Activated CD8-positive, alpha-beta memory T cell treated with anti-CD3 and anti-CD28 coated beads, Interleukin-2, amount 10 ng/mL, durations not matched to agents 7 days and 5 days (primary cell): ENCODE measurements at places on chromosomes 5 and 9.

GRCh38 chr9:126521089-126521488 is 92.6 kb upstream of the LMX1B start:
- H3K4me1 ChIP-seq: peaks cover 63% of the 10 kb centered on the region
- H3K4me3 ChIP-seq: no peak overlapping the region
- no peak overlapping the region for H3K27ac ChIP-seq
- DNase-seq: no peak

- no peaks in the 10 kb centered on the region for H3K27me3 ChIP-seq
- H3K4me3 ChIP-seq: peak overlapping the region; percentile 64
- H3K27ac ChIP-seq: peak overlapping the region; percentile 92
- peaks cover 50% of the 10 kb centered on the region for H3K36me3 ChIP-seq
- DNase-seq: peak; percentile 93
Observed at GRCh38 chr5:55062039-55062779, 38.2 kb downstream of the GZMK start.

- no peak for DNase-seq
- no peaks in the 10 kb centered on the region for H3K4me1 ChIP-seq
- no peak overlapping the region for H3K4me3 ChIP-seq
- no peaks in the 10 kb centered on the region for H3K27me3 ChIP-seq
- no peak overlapping the region for H3K27ac ChIP-seq
Observed at GRCh38 chr5:17436350-17436749, 61.7 kb upstream of the TAF11L2 start.

GRCh38 chr9:71483436-71483835 is 284.9 kb downstream of the CEMIP2 start:
- DNase-seq: no peak
- no peak overlapping the region for H3K4me3 ChIP-seq
- peaks cover 4% of the 10 kb centered on the region for H3K27me3 ChIP-seq
- no peak overlapping the region for H3K27ac ChIP-seq
- H3K36me3 ChIP-seq: no peaks in the 10 kb centered on the region
- no peaks in the 10 kb centered on the region for H3K4me1 ChIP-seq

- peaks cover 3% of the 10 kb centered on the region for H3K27me3 ChIP-seq
- no peaks in the 10 kb centered on the region for H3K36me3 ChIP-seq
- peak; percentile 46 for DNase-seq
Observed at GRCh38 chr5:152349683-152350526, 55.2 kb downstream of the NMUR2 start.

DNA sequence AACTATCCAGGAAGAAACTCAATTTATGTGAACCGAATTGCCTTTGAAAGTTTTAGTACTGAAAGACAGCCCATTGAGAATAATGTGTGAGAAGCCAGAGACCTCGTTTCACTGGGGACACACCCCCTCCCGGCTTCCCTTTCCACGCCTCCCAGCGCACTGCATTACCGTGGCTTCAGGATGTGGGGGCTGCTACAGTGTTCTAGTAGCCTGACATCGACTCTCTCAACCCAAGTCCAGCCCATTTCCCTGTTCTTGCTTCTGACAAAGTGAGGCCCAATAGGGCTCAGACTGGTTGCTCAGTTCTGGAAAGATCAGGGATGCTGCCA is 3.5 kb downstream of the PAX5 start:
- no peak overlapping the region for H3K4me3 ChIP-seq
- DNase-seq: no peak
- H3K36me3 ChIP-seq: no peaks in the 10 kb centered on the region
- peaks cover 95% of the 10 kb centered on the region for H3K27me3 ChIP-seq
- no peak overlapping the region for H3K27ac ChIP-seq

- H3K4me1 ChIP-seq: no peaks in the 10 kb centered on the region
- H3K4me3 ChIP-seq: no peak overlapping the region
Observed at GRCh38 chr5:854966-855743, 4.4 kb upstream of the ZDHHC11 start.

DNA sequence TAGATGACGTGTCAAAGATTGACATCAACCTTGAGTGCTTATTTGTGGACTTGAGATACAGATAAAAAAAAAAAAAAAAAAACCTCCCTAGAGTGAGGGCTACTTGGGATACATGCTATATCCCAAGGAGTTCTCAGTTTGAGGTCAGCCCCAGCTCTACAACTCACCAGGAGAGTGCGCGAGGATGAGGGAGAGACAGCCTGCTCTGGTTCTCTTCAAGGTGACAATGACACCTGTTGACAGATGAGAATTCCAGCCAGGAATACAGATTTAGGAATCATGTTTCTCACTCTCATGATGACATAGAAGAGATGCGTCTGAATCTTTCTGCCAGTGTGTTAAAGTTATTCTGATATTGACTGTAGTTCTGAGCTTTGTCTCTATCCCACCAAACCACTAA is 24.9 kb upstream of the ARHGAP26 start:
- H3K36me3 ChIP-seq: no peaks in the 10 kb centered on the region
- DNase-seq: no peak

- peaks cover 5% of the 10 kb centered on the region for H3K27me3 ChIP-seq
- no peaks in the 10 kb centered on the region for H3K4me1 ChIP-seq
- DNase-seq: no peak
- H3K27ac ChIP-seq: no peak overlapping the region
- no peaks in the 10 kb centered on the region for H3K36me3 ChIP-seq
- no peak overlapping the region for H3K4me3 ChIP-seq
Observed at GRCh38 chr5:35457912-35458823, 159.5 kb upstream of the SPEF2 start.

DNA sequence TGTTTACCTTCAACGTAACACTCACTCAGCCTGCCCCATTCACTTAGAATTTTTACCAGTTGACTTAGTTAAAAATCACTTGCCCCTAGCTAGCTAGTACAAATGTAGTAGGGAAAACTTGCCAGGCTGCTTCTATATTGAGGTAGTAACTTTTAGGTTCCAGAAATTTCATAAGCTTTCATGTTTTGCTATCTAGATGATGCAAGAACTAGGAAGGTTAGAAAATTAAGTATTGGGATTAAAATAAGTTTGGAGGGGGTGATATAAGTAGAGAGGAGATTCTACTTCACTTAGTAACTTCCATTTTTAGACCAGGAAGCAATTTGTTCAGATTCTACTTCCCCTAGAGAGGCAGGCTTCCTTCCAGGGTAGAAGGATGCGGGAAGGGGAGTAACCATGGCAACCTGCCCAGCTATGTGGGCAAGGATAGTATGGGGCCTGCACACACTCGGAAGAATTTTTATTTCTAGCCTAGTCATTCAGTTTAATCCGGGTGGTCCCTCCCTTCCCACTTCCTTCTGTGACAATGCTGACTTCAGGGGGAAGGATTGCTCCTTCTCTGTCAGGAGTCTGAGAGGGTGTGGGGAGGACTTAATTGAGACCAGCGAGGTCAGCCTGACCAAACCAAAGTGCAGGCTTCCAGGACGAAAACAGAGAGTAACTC is 4.2 kb downstream of the DAB2 start:
- no peaks in the 10 kb centered on the region for H3K36me3 ChIP-seq
- peaks cover 44% of the 10 kb centered on the region for H3K27me3 ChIP-seq
- H3K4me3 ChIP-seq: no peak overlapping the region
- no peak for DNase-seq
- peaks cover 10% of the 10 kb centered on the region for H3K4me1 ChIP-seq

DNA sequence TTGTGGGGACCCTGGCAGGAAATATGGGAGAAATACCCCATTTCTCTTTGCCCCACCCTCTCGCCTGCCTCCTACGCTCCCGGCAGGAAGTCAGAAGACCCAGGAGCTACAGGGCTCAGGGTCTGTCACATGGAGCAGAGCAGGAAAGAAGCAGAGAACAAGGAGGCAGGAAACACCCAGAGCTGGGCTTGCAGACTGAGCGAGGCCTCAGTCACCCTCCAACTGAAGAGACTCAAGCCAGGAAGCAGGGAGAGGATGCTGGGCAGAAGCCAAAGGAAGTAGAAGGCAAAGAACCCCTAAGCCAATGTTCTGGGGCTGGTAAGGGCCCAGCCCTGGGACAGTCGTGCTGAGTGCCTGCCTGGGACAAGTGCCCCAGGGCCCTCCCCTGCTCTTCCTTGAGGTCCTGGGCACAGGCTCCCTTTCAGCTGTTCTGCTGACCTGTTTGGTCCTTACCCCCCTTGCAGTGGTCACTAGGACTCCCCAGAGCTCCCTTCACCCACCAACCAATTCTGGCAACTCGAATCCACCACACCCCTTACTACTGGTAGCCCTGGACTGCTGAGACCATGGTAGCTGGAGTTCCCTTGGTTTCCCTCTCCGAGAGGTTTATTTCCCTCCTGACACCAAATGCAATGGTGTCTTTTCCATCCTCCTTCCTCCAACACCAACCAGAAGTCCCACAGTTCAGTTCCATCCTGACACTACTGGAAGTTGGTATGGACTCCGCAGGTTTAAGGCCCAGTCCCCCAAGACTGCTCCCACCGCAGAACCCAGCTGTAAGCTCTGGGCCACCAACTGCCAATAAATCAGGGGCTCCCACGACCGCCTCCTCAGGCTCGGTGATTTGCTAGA is 157.5 kb downstream of the COL23A1 start:
- DNase-seq: peak; percentile 26
- no peaks in the 10 kb centered on the region for H3K27me3 ChIP-seq
- H3K4me3 ChIP-seq: no peak overlapping the region

- no peak overlapping the region for H3K27ac ChIP-seq
- H3K4me1 ChIP-seq: peaks cover 2% of the 10 kb centered on the region
- no peaks in the 10 kb centered on the region for H3K36me3 ChIP-seq
- DNase-seq: no peak
- H3K4me3 ChIP-seq: no peak overlapping the region
- peaks cover 8% of the 10 kb centered on the region for H3K27me3 ChIP-seq
Observed at GRCh38 chr5:1097381-1097987, 14.4 kb downstream of the SLC12A7 start.

- DNase-seq: no peak
- no peaks in the 10 kb centered on the region for H3K27me3 ChIP-seq
- no peak overlapping the region for H3K4me3 ChIP-seq
Observed at GRCh38 chr9:77876590-77876989, 155.0 kb downstream of the GNAQ start.

DNA sequence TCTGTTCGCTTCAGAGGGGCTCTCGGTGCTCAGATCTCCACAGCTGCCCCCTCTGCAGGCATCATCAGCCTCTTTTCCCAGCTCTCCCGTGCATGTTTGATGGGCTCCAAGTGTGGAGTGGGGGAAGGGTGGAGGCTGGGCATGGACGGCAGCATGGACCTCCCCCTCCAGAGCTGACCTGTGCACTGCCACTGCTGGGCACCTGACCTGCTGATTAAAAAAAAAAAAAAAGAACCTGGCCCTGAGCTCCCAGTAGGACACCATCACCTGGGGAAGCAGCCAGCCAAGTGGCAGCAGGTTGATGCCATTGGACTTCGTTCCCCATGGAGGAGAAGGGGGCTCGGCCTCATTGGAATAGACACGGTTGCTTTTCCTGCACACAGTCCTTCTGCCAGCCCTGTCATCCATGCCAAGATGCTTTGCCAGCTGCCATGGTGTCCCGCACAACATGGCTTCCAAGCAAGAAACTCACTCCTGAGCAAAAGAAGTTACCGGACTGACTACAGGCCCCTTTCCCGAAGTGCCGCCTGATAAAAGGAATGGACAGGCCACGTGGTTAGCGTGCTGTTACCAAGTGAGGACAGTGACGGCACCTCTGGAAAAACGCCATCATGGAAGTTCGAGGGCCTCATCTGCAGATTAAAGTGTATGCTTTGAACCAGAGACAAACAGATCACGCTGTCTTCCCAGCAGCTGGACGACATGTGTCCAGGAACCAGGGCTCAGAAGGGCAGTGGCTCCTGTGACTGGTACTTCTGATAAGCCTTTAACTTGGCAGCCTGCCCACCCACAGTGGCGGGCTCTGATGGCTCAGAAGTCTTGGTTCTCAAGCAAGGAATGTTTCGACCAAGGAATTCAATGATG is 14.7 kb upstream of the BRD3OS start:
- peaks cover 6% of the 10 kb centered on the region for H3K36me3 ChIP-seq
- H3K4me1 ChIP-seq: no peaks in the 10 kb centered on the region
- DNase-seq: no peak
- no peak overlapping the region for H3K4me3 ChIP-seq
- H3K27ac ChIP-seq: no peak overlapping the region

- DNase-seq: no peak
- H3K27me3 ChIP-seq: peaks cover 74% of the 10 kb centered on the region
- H3K27ac ChIP-seq: no peak overlapping the region
- H3K36me3 ChIP-seq: peaks cover 1% of the 10 kb centered on the region
Observed at GRCh38 chr5:81395262-81395661, 1.3 kb upstream of the ACOT12 start.

DNA sequence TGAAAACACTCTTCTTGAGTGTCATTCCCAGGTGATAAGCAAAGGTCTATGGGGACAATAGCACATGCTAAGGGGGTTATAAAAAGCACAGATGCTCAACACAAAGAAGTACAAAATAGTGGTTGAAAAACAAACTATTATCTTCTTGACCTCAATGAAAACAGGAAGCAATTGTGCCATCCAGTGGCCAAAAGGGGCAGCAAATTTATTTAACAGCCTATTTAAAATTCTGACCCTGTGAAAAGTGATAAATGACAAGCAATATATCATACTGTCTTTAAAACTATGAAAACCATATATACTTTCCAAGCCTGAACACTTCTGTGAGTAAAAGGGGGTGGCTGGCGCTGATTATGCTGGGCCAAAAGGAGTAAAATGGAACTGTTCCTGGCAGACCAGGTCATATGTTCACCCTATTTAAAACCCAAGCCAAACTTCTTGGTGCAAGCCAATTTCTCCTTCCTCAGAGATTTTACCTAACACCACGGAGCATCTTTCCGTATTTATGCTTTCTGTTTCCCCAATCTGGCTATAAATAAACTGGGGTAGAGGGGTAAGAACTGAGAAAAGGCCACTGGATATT is 29.7 kb downstream of the TEX10 start:
- peak; percentile 53 for DNase-seq
- peaks cover 34% of the 10 kb centered on the region for H3K36me3 ChIP-seq
- H3K27ac ChIP-seq: no peak overlapping the region
- H3K4me3 ChIP-seq: no peak overlapping the region
- no peaks in the 10 kb centered on the region for H3K27me3 ChIP-seq

DNA sequence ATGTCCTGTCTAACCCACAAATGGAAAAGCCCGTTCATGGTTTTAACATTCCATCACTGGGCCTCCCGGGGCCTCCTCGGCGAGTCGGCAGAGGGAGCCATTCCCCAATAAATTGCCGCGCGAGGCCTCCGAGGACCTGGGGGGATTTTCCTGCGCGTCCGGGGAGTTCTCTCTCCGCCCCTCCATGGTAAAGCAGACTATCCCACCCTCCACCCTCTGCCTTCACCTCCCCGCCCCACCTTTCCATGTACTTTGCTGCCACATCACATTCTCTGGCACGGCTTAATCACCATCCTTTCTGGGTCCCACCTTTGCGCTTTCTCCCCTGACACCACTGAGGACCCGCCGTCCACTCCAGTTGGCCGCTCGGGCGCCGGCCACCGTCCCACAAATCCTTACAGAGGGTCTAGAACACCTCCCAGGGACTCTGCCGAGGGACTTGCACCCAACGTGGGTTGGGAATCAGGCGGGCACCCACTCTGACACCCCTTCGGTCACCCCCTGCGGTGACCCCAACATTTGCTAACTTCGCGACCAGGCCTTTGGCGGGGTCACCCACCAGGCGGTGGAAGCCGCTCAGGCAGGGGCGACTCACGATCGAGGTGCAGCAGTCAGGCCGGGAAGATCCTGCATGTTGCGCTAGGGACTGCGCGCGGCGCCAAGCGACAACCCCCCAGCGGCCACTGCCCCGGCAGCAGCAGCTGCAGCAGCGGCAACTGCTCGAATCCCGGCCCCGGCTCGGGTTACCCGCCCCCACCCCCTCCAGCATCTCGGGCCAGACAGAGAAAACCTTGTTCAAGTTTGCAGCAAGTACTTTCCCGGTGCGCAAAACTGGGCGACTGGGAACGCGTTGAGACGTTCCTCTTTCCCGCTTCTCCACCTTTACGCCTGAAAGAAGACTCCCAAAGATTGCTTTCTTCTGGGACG is at the start of gene MEGF10:
Gene MEGF10 (plus strand): TSS at position 778 of the 927 bp plus-strand sequence. CDS start 40,513 bp downstream, outside the sequence.
- no peaks in the 10 kb centered on the region for H3K4me1 ChIP-seq
- no peak for DNase-seq
- no peak within 1 kb of the TSS for H3K4me3 ChIP-seq

GRCh38 chr5:24444414-24444813 is 200.4 kb downstream of the CDH10 start:
- no peak for DNase-seq
- H3K4me1 ChIP-seq: no peaks in the 10 kb centered on the region
- no peaks in the 10 kb centered on the region for H3K27me3 ChIP-seq
- no peak overlapping the region for H3K4me3 ChIP-seq
